ENCODE measurements at places on chromosomes 7 and 10. TPM values are rescaled to one million over a fixed set of nuclear protein-coding genes. Genes with fewer than 3 reads are reported as not detected.

DNA sequence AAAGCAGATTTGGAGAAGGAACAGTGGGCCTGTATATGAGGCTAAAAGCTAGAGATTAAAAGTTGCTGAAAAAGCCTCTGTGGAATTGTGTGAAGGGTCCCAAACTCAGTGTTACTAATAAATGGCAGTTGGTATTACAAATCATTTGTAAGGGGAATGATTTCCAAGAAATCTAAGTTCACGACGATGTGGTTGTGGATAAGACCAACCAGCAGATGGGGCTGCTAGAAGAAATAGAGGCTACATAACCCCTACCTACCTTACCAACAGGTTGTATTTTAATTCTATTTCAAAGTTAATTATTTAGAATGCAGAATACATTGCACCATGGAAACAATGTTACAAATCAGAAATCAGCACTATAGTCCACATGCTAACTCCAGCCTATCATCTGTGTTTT lies 377.1 kb downstream of the HPSE2 start:
- H3K27ac ChIP-seq = no peak overlapping the region
- H3K4me1 ChIP-seq = no peaks in the 10 kb centered on the region
- H3K4me3 ChIP-seq = no peak overlapping the region
- no peaks in the 10 kb centered on the region for H3K27me3 ChIP-seq

DNA sequence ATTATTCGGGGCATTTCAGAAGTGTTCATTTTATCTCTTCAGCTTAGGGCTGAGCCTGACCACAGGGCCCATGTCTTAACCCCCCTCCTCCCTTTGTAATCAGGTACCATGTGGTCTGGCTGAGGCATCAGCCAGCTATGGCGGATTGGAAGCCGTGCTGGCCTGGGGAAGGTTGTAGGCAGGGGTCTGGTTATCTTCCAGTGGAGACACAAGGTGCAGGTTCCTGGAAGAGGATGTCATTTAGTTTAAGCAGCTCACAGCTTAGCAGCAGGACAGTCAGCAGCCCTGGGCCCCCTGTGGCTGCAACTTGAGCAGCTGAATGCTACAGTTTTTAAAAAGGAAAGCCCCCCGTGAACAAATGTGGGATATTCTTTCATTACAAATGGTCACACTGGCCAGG lies 22.1 kb downstream of the BAG3 start:
- H3K27ac ChIP-seq = no peak overlapping the region
- no peak overlapping the region for H3K4me3 ChIP-seq
- H3K4me1 ChIP-seq = peaks cover 29% of the 10 kb centered on the region
- no peaks in the 10 kb centered on the region for H3K27me3 ChIP-seq
- H3K36me3 ChIP-seq = peaks cover 84% of the 10 kb centered on the region
- DNase-seq = no peak

DNA sequence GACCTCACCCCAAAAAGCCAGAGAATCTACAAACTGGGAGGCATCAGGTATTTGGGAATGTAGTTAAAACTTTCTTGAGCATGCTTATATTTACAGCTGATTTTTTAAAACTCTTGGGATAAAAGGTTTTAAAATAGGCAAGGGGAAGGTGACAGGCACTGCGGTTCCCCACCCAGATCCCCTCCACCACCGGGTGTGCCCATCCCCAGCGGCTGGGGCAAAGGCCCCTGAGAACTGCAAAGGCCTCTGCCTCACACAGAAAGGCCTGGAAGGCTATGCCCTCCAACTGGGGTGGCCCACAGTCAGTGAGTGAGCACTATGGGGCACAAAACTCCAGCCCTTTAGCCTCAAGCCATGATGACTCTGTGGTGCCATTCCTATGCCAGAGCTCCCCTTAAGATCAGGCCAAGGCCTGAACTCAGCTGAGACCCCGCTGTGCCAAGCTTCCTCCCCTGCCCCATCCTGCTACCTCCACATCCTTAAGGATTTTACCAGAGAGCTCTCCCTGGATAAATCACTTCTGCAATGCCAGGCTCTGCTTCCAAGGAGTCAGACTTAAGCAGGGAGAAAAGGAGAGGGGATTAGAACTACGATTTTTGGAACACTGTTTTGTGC lies 299.1 kb downstream of the GRID1 start:
- no peak overlapping the region for H3K27ac ChIP-seq
- no peaks in the 10 kb centered on the region for H3K4me1 ChIP-seq
- DNase-seq = no peak
- no peaks in the 10 kb centered on the region for H3K27me3 ChIP-seq
- H3K36me3 ChIP-seq = no peaks in the 10 kb centered on the region
- no peak overlapping the region for H3K4me3 ChIP-seq

DNA sequence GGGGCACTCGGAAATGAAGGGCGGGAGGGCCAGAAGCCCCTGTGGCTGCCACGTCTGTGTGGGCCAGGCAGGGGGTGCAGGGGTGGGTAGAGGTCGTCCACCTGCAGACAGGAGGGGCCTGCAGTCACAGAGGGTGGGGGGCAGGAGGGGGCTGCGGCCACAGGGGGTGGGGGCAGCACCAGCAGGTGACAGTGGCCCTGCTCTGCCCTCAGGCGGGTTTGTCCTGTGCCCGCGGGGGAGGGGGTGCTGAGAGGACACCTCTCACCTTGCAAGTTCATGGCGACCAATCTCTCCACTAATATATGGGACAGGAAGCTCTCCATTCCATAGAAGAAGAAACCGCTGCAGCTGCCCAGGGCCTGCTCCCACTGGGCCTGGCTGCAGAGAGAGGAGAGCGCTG lies 26.6 kb upstream of the NKX6-2 start:
- H3K27ac ChIP-seq = no peak overlapping the region
- no peak overlapping the region for H3K4me3 ChIP-seq
- DNase-seq = no peak
- no peaks in the 10 kb centered on the region for H3K4me1 ChIP-seq
- H3K36me3 ChIP-seq = no peaks in the 10 kb centered on the region

DNA sequence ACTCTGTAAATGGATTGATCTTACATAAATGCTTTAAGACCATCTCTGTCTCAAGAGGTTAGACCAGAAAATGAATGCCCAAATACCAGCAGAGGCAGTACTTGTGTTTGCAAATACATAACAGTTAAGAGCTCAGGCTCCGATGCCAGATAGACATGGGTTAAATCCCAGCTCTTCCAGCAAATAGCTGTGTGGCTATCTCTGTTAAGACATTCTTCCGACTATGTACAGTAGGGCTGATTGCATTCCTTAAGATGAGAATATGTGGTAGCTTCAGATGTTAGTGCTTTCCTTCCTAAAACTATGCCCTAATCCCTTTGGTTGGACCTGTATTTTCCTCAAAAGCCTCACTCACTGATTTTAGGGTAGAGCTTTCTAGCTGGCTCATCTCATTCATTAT lies 2.2 kb downstream of the IDE start:
- peaks cover 35% of the 10 kb centered on the region for H3K4me1 ChIP-seq
- no peak for DNase-seq
- peaks cover 26% of the 10 kb centered on the region for H3K36me3 ChIP-seq
- H3K27ac ChIP-seq = no peak overlapping the region

DNA sequence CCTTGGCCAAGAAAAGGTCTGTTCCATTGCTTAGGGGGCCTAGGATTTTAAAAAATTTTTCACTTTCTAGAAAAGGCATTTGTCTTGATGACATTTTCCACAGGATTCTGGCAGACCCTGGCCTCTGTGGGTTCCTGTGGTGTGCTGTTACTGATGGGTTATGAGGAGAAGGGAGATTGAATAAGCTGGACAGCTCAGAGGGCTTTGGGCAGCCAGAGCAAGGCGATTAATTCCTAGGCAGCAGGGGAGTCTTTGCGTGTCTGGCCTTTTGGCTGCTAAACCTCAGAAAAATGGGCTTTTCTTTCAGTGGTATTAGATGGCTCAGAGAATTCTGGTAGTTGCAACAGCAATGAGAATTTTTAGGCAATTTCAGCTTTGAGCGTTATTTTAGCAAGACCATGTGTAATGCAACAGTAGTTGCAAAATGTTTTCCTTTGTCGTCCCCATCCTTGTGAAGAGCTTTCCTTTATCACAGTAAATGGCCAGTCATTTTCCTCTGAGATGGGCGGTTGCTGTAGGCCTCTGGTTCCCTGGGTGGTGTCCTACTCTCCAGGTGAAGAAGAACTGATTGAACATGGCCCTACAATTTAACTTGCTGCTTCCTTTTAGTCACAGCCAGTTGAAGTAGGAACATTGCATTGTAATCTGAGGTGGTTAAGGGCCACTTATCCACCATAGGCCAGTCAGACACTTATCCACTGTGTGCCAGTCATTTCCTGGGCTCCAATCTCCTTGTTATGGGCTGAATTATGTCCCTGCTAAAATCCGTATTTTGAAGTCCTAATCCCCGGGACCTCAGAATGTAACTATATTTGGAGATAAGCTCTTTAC lies 43.2 kb downstream of the SH2D4B start:
- H3K36me3 ChIP-seq = no peaks in the 10 kb centered on the region
- peak; percentile 39 for DNase-seq
- no peak overlapping the region for H3K4me3 ChIP-seq

DNA sequence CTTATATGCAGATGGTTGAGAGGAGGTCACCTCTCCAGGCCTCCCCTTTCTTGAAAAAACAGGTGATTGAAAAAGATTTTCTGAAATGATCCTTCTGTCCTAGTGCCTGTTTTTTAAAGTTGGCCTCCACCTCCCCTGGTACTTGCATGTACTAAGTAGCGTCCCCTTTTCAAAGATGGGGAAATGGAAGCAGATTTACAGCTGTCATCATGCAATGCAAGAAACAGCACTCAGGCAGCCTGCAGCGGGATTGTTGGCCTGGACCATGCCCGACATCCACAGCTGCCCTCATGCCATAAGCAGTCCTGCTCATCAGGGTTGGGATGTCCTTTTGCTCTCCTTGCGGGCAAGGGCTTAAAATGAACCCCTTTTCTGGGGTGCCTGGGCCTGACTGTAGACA lies 127.2 kb upstream of the MGMT start:
- DNase-seq = peak; percentile 90
- H3K4me1 ChIP-seq = no peaks in the 10 kb centered on the region
- H3K36me3 ChIP-seq = no peaks in the 10 kb centered on the region

- no peaks in the 10 kb centered on the region for H3K36me3 ChIP-seq
- H3K4me1 ChIP-seq = peaks cover 25% of the 10 kb centered on the region
- peak overlapping the region; percentile 94 for H3K4me3 ChIP-seq
- DNase-seq = no peak
- no peaks in the 10 kb centered on the region for H3K27me3 ChIP-seq
Observed at GRCh38 chr7:17939606-17940301, 540 bp downstream of the SNX13 start.

DNA sequence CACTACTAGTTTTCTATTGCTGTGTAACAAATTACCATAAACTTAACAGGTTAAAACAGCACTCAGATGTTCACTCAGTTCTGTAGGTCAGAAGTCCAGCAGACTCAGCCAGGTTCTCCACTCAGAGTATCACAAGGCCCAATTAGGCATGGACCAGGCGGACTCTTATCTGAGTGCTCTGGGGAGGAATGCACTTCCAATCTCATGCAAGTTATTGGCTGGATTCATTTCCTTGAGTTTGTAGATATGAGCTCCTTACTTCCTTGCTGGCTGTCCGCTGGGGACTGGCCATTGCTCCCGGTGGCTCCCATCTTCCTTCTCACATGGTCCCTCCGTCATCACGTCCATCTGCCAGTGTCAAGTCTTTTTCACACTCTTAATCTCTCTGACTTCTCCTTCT lies 137.0 kb upstream of the PRR15 start:
- no peak overlapping the region for H3K4me3 ChIP-seq
- DNase-seq = no peak
- no peaks in the 10 kb centered on the region for H3K4me1 ChIP-seq

DNA sequence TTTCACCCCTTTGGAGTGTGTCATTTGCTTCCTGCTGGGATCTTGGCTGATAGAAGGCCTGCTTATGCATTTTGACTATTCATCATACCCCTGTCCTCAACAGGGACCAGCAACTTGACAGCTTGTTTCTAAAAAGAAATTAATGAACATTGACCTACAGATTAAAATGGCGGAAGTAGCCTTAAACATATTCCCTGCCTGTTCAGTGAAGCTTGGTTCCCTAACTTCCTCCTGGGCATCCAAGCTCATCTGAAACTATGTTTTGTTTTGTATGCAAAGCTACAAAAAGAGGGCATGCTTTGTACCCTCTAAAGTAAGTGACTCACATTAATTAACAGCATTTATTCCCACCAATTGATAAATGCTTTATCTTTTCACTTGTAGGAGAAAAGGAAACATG lies 26.8 kb upstream of the CDK14 start:
- H3K36me3 ChIP-seq = no peaks in the 10 kb centered on the region
- no peaks in the 10 kb centered on the region for H3K4me1 ChIP-seq

- no peaks in the 10 kb centered on the region for H3K36me3 ChIP-seq
- H3K27me3 ChIP-seq = peaks cover 5% of the 10 kb centered on the region
- peaks cover 14% of the 10 kb centered on the region for H3K4me1 ChIP-seq
- H3K4me3 ChIP-seq = no peak overlapping the region
- no peak overlapping the region for H3K27ac ChIP-seq
Observed at GRCh38 chr10:11685787-11686218, 56.4 kb upstream of the ECHDC3 start.

GRCh38 chr7:92837000-92837749 lies 802 bp upstream of the CDK6 start:
- no peak for DNase-seq
- H3K4me3 ChIP-seq = peak overlapping the region; percentile 94
- H3K27me3 ChIP-seq = no peaks in the 10 kb centered on the region
- H3K27ac ChIP-seq = peak overlapping the region; percentile 88
- H3K4me1 ChIP-seq = peaks cover 16% of the 10 kb centered on the region
- H3K36me3 ChIP-seq = no peaks in the 10 kb centered on the region

DNA sequence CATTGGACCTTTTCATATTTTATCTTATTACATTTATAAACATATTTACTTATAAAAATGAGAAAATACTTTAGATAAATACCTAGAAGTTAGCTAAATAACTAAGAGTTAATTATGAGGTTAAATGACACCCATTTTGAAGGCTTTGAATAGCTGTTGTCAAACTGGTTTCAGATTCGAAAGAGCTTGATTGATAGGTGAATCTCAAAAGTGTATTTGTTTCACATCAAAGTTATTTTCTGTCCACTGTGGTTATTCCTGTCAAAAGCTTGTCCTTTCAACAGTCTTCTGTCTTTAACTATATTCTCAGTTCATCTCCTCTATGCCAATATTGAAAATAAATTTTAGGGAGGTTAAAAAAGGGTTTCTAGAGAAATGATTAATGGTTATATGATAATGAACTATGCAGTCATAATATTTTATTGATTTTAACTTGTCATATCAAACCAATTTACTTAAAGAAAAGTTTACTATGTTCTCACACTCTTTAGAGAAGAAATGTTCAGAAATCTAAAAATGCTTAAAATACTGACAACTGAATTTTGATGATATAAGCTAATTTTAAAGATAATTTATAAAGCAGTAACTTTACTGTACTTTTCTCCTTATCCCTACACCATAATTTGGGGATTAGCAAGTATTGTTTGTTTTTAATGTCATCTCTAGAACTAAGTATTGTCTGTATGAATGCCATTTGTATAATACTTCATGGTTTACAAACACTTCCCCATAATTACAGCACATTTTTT lies 72.0 kb upstream of the FOXP2 start:
- no peak overlapping the region for H3K27ac ChIP-seq
- no peak for DNase-seq
- no peak overlapping the region for H3K4me3 ChIP-seq
- no peaks in the 10 kb centered on the region for H3K4me1 ChIP-seq
- H3K36me3 ChIP-seq = no peaks in the 10 kb centered on the region

GRCh38 chr7:85004402-85004801 lies 182.5 kb downstream of the SEMA3D start:
- H3K4me3 ChIP-seq = no peak overlapping the region
- H3K4me1 ChIP-seq = peaks cover 7% of the 10 kb centered on the region
- no peak overlapping the region for H3K27ac ChIP-seq
- H3K36me3 ChIP-seq = no peaks in the 10 kb centered on the region
- no peaks in the 10 kb centered on the region for H3K27me3 ChIP-seq

The LRGUK gene
- 0.46 TPM for total RNA-seq

Data from esophagus muscularis mucosa (tissue), 4 donors.